ENCODE measurements at places on chromosomes 1 and 21.

GRCh38 chr1:50700214-50700613 lies 259.9 kb downstream of the FAF1 start:
- peak; percentile 91 for DNase-seq

- no peak for DNase-seq
Measured at GRCh38 chr1:1207571-1207892, 1.1 kb upstream of the TNFRSF18 start.

DNA sequence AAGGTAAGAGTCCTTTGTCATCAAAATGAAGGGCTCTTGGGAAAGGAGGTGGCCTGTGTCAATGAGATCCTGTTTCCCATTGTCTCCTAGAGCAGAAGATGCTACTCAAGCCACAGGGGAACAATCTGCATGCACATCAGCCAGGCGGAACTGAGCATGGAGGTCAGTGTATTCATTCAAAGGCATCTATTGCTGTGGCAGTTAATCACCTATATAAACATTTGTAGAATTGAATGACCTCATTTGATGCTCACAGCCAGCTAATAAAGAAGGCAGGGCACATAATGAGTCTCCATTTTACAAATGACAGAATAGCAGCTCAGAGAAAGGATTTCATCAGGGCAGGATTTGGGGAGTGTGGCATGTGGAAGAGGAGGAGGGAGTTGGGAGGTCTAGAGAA lies 5.7 kb upstream of the FYB2 start:
- DNase-seq: peak; percentile 23

DNA sequence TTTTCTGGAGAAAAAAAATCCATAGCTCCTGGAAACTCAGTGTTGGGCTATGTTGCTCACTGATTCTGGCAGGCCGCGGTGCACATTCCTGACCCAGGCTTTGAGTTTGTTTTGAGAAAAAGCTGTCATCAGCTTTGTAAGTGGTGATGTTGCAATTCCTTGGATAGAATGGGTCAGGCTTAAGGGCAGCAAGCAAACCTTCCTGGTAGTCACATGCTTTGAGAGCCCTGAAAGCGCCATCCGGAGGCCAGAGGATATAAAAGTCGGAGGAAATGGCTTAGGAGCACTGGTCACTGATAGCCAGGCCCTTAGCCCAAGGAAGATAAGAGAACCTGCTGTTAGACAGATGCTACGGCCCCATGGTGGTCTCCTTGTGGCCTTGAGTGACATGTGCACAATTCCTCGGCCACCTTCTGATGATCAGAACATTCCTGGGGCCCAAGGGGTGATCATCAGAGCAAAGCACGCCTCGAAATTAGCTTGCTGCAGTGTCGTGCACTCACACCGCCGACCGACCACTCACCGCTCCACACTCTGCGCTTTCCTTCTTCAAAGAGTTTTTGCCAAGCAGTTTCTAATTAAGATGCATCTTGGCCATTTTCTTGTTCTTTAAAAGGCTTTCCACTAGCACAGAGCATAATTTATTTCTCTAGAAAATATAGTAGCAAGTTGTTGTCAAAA lies 78.6 kb downstream of the MAN1C1 start:
- no peak for DNase-seq

DNA sequence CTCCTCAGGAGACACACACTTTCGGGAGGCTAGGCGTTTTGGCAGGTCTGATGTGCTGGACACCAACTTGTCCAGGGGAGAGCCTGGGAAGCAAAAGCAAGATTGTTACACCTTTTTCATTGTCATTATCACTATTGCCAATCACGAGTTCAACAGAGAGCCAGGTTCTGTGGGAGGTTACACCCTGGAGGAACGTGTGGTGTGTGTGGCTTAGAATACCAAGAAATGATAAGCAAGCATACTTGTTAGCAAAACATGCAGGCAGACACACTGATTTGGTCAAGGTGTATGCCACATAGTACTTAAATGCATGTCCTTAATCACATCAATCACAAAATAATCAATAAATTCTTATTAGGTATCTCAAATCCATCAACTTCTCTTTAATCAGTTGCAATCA lies 16.1 kb downstream of the HMGCS2 start:
- DNase-seq: no peak

DNA sequence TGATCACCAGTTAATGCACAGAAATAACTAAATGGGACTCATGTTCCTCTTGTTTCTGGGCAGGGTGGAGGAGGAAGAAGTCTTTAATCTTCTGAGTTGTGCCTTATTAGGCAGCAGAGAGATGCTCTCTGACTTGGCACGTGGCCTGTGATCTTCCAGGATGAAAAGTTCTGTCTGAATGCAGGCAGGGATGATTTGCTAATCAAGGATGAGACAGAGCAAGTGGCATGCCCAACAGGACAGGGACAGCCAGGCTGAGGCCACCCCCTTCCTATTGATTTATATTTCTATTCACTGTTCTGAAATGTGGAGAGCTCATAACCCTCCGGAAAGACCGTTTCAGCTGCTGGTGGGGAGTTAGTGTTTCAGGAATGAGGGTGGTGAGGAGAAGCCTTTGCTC lies 477.8 kb upstream of the CAMK1G start:
- no peak for DNase-seq

DNA sequence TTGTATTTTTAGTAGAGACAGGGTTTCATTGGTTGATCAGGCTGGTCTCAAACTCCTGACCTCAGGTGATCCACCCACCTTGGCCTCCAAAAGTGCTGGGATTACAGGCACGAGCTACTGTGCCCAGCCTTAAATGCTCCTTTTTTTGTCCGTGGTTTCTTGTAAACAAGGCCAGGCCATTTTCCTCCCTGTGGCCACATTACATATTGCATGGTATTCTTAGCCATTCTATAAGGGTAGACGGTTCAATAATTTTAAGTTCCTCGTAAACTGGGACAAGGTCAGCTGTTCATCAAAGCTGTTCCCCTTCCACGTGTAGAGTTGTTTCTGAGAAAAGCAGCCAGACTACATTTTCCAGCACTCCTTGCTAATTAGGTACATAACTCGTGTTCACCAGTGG lies 10.3 kb upstream of the LUZP1 start:
- DNase-seq: no peak

DNA sequence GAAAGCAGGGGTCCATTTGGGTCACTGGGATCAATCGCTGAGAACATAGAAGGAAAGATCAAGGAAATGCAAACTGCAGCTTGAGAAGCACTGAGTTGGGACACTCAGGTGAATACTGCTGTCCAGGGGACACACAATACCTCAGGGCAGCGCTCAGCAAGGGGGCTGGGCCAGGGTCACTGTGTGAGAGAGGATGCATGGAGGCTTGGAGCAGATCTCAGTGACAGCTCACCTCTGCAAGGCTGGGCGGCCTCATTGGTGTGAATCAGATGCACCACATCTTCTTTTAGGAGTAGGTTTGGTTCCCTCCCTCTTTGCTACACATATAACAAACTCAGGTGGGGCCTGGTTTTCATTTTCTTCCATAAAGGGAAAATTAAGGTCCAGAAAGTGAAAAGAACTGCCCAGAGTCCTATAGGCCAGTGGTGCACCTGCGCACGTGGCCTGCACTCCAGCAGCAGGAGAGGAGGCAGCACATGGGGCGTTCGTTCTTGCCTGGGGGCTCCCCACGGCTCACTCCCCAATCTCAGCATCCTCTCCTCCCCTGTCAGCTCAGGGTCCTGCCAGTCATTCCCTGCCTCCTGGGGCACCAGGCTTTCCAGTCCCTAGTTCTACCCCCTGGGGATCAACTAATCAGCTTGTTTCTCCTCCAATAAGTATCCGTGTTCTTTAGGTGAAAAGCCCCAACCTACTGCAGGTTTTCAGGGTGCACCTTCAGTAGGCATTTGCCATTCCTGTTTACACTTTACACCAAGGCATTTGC lies 1.5 kb downstream of the A3GALT2 start:
- DNase-seq: no peak

- DNase-seq: no peak
Measured at GRCh38 chr1:40732756-40733301, 41.3 kb downstream of the NFYC start.

DNA sequence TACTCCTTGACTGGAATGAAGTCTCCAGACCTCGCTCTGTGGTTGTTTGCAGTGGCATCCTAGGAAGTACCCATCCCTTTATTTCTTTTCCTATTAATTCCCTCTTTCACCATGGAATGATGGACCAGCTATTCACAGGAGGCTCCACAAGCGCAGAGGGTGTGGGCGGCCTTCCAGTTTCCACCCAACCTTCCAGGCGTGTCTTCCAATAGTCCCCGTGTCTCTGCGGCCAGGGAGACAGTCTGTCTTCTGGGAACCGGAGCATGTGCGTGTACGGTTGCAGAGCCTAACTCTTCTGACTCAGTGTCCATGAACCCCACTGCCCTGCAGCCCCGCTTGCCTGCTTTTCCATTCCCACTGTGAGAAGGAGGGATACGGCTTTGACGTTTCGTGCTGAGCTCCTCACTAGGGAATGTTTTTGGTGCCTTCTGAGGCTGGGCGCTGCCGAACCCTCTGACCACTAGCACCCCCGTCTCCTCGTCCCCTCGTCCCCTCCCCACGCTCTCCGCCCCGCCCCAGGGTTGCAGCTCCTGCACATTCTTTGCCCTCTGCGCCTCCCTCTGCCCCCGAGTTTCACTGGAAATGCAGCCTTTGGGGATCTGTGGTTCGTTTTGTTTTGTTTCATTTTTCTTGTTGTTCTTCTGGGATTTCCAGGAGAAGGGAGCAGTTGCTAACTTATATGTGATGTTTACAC lies 26.3 kb upstream of the FAM3B start:
- no peak for DNase-seq

DNA sequence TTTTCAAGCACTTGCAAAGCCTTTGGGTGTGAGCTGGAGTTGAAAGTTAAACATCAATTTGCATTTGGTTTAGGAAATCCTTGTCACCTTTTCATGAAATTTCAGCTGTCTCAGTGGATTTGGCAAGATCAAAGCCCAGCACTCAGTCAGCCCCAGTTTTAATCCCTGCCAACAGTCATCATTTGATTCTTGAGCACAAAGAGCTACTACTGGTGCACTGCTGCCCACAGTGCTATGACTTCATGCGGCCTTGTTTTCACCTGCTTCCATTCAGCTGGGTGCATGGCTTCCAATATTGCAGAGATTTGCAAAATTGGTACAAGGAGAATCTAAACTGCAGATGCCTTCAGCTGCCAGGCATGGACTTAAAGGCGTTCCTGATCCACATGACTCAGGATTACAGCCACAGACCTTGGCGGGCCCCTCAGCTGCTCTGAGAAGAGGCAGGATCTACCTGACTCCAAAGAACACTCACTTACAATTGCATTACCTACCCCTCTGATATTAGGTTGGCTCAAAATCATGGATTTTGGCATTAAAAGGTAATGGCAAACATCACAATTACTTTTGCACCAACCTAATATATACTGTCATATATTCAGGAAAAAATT lies 259.1 kb downstream of the DSCAM start:
- DNase-seq: peak; percentile 21

GRCh38 chr1:164563721-164564360 lies 4.9 kb downstream of the PBX1 start:
- DNase-seq: no peak

GRCh38 chr1:28036431-28036830 lies 52.0 kb downstream of the EYA3 start:
- no peak for DNase-seq

DNA sequence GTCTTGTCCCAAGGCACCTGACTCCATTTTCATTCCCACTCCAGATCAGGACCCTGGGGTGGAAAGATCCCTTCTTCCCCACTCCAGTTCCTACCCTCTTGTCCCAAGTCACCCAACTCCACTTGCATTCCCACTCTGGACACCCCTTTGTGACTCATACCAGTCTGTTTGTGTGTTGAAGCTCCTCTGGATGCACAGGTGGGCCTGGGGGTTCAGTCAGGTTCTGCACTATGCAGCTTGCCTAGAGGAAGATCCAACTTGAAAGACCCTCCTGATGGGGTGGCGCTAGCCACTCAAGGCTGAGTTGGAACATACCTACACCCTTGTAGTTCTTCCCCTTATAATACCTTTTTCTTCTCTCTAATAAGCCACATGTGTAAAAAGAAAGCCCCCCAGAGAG lies 9.8 kb upstream of the ANKRD35 start:
- DNase-seq: no peak

GRCh38 chr1:29933067-29933466 lies 696.7 kb downstream of the PTPRU start:
- DNase-seq: peak; percentile 54

DNA sequence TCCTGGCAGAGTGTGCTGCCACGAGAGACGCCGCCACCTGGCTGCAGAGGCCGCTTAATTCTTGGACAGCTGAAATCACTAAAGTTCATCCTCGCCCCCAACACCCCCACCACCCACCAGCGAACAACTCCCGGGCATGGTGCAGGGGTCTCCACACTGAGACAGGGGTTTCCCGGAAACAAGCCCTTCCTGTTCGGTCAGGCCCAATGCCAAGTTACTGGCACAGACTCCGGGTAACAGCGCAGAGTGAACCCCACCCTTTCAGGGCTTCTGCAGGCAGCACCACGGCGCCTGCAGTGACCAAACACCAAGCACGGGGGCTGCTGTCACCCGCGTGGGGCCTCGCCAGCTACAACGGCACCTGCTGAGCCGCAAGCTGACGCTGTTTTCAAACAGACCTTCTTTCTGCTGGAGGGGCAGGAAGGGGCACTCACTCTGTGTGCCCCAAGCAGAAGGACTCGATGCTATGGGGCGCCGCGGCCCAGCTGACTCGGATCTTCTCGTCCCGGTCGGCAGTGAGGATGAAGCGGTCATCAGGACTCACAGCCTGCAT lies 17.4 kb downstream of the WDR4 start:
- no peak for DNase-seq

DNA sequence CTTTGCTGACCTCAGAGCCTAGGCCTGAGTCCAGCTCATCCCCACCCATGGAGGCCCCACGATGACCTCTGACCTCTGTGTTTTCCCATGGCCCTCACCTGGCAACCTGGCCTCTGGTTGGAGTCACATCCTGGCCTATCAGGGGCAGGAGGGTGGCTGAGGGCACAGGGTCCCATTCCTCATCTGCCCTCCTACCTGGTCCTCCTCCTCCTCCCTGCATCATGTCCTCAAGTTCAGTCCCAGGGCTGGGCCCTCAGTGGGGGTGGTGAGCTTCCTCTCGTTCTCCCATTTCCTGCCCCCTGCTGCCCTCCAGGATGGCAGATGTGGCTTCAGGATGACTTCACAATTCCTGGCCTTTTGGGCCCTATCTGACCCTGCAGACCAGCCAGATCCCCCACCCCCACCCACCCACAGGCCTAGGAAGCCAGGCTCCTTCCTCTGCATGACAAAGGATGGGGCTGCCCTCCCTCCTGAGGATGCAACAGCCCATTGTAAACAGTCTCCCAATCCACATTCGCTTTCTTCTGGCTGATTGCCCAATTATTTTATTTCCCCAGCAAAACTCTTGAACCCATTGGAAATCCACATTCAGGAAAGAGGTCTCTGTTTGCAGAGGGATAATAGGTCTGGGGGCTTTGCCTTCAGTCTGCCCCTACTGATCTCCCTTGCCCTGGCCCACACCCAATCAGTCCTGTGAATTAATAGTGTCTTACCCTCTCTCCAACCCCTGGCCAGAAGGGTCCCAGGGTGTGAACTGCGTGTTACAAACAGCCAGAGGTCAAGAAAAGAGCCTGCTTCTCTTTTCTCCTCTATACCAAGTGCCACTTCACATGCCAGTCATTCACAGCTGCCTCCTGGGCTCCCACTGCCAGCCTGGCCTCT lies 10.3 kb upstream of the LEFTY1 start:
- no peak for DNase-seq
